T-helper 1 cell (primary cell): ENCODE measurements at places on chromosomes 13 and 19.

GRCh38 chr13:110332750-110333149 is 25.7 kb downstream of the COL4A2 start:
- no peak for DNase-seq

DNA sequence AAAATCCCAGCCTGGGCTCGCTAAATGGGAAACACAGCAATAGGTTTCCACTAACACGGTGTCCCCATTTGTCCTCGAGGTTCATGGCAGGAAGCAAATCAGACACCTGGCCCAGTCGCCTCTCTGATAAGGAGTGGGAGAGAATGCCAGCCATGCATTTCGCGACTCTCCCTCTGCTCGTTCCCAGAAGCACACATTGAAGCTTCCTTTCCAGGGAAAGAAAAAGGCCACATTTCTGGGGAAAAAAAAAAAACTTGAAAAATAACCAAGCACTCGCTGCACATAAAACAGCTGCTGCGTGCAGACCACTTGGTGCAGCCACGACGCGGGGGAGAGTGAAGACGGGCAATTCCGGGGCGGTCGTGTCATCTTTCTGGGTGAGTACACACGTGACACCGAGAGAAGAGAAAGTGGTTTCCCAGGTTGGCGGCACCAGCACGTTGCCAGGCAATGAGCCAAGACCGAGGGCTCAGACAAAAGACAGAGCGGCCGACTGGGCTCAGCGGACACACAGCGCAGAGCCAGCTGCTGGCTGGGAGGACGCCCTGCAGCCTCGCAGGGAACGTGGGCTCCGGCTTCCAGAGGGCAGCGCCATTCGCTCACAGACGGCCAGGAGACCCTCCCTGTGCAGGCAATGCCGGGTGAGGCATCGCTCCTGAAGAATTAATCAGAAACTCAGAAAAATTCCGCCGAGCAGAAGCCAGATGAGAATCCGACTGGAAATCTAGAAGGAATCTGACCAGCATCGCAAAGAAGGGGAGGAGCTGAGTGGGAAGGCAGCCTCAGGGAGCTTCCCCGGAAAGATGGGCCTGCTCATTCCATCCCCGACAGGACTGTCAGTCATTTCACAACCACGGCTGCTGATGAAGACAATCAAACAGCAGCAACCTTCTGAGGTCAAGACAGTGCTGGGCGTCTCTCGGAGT is 83.2 kb upstream of the IRS2 start:
- DNase-seq, result no peak

GRCh38 chr19:11963566-11964355 is 1.1 kb upstream of the ZNF763 start:
- peak; percentile 56 for DNase-seq

DNA sequence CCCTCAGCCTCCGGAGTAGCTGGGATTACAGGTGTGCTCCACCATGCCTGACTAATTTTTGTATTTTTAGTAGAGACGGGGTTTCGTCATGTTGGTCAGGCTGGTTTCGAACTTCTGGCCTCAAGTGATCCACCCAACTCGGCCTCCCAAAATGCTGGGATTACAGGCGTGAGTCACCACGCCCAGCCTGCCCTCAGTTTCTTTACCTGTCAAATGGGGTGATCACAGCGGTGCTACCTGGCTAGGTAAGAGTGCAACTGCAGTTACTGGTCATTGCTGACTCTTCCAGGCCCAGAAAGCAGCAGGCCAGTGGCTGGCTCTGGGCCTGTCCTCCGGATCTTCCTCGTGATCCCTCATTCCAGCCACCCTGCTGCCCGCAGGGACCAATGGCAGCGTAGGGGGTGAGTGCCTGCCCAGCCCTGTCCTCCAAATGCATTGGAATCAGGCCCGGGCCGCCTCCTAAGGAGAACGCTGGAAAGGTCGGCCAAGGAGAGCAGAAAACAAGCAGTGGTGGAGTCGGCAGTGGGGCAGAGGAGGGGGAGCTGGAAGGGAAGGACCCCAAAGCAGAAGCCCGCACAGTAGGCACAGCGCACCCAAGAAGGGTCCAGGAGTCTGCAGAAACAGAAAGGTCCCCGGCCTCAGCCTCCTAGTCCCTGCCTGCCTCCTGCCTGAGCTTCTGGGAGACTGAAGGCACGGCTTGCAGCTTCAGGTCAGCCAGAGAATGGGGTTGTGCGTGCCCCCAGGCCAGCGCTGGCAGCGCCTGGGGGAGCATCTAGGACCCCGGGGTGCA is 1.8 kb upstream of the SLC27A1 start:
- no peak for DNase-seq

DNA sequence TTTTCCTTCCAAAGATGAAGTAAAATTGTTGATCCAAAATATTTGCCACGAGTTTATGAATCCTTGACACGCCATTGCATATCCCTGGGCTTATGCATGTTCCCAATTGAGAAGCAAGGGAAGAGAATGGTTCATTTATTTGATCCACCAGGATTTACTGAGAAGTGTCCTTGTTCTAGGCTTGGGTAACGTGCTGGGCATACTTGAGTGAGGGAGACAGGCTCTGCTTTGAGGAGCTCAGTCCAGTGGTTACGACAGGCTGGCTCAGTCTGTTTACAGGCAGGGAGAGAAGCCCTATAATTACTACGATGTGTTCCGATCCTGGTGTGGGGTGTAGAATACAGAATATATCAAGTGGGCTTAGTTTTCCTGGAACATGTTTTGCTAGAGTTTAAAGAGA is 6.3 kb upstream of the PNMA8C start:
- no peak for DNase-seq
